Spleen (tissue), 13 donors: ENCODE measurements at places on chromosomes 7 and 10.

- H3K36me3 ChIP-seq: no peaks in the 10 kb centered on the region
- no peak overlapping the region for H3K4me3 ChIP-seq
- no peaks in the 10 kb centered on the region for H3K4me1 ChIP-seq
- DNase-seq: no peak
Observed at GRCh38 chr10:49595003-49595712, 15.0 kb upstream of the SLC18A3 start.

DNA sequence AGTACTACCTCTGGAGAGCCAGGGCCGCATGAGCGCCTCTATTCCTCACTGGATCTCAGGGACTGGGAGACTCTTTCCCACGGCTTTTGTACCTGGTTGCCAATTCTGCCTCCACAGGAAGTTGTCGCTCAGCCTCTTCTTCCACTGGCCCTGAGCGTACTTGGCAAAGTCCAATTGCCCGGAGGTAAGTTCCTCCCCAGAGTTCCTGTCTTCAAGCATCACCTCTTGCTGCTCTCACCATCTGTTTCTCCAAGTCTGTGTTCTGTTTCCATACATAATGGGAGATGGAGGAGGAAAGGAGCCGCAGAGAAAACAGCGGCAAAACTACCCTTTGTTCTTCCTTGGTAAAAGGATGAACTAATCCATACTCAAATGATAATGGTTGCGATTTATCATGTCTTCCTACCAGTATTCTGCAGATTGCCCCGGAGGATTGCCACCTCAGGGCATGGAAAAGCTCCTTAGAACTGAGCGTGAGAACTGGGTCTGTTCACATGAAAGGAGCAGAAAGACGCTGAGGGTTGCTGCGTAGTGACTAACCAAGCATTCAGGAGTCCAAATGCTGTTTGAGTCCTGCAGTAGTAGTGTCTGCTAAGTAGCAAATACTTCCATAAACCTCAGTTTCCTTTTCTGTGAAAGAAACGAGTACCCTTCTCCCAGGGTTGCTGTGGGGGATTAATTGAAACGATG is 170.2 kb upstream of the GLI3 start:
- H3K27me3 ChIP-seq: no peaks in the 10 kb centered on the region
- H3K4me3 ChIP-seq: no peak overlapping the region
- DNase-seq: no peak
- H3K4me1 ChIP-seq: no peaks in the 10 kb centered on the region

DNA sequence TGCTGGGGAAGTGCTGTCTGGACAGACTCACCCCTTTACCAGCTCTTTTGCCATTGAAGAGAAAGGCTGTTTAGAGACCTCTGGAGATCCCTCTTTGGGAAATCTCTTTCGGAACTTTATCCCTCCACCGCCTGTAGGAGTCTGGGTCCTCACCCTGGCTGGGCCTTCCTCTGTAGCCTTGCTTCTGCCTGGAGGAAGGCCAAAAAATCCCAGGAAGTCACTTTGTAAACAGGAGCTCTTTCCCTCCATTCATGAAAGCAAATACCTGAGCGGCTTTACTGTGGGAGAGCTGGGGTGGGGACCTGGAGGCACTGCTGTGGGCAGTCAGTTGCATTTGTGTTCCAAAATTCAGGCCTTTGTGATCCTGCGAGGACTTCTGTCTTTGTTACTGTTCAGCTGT is 126.2 kb downstream of the KLF6 start:
- H3K27me3 ChIP-seq: peaks cover 4% of the 10 kb centered on the region
- no peaks in the 10 kb centered on the region for H3K4me1 ChIP-seq
- DNase-seq: no peak
- H3K36me3 ChIP-seq: no peaks in the 10 kb centered on the region
- H3K4me3 ChIP-seq: no peak overlapping the region

- DNase-seq: peak; percentile 79
- H3K4me3 ChIP-seq: peak overlapping the region; percentile 49
- H3K36me3 ChIP-seq: no peaks in the 10 kb centered on the region
- H3K27ac ChIP-seq: peak overlapping the region; percentile 95
Observed at GRCh38 chr7:154929006-154929726, 73.8 kb downstream of the PAXIP1 start.

DNA sequence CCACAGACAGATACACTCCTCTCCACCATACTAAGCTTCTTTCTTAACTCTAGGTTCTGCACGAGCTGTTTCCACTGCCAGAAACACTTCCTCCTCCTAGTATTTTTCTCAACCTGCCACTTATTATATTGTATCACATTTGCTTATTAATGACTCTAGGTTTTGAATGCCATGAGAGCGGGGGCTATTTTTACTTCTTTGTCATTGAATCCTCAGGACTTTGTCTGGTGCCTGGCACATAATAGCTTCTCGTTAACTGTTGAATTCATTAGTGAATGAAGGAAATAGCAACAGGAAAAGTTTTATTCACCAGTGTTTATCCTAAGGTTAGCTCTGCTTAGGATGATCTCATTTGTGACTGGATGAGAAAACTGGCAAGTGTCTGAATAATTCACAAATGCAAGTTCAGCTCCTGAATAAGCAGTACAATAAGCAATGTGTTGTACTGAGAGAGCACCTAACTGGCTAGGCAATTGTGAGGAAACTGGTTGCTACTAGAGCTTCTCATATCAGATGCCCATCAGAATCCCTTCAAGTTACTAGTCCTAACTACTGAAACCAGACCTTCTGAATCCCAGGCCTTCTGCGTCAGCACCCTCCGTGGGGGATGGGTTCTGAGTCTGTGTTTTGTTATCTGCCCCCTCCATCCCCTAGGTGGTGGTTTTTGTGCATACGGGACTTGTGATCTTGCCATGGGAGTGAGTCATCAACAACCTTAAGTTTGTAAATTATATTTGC is 92.7 kb downstream of the LSMEM1 start:
- no peaks in the 10 kb centered on the region for H3K36me3 ChIP-seq
- H3K27me3 ChIP-seq: no peaks in the 10 kb centered on the region
- no peak overlapping the region for H3K27ac ChIP-seq
- peaks cover 14% of the 10 kb centered on the region for H3K4me1 ChIP-seq
- no peak overlapping the region for H3K4me3 ChIP-seq

- DNase-seq: no peak
- no peaks in the 10 kb centered on the region for H3K4me1 ChIP-seq
- H3K36me3 ChIP-seq: no peaks in the 10 kb centered on the region
- no peak overlapping the region for H3K4me3 ChIP-seq
Observed at GRCh38 chr7:84247591-84247990, 53.0 kb upstream of the SEMA3A start.
